ENCODE measurements at places on chromosomes 11 and 22.

DNA sequence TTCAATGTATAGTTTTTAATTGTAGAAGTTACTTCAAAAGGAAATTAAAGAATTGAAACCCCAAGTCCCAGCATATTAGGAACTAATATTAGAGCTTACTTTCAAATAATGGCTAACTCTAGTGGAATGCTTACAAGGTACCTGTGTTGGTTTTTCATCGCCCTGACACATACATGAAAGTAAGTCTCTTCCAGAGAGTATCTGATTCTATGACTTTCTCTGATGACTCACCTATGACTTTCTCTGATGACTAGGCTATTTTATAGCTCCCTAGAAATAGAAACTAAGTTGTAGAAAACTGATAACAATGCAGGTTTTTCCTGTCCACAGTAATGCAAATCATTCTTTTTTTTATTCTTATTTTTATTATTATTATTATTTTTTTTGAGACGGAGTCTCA lies 33.6 kb upstream of the MMP7 start:
- DNase-seq = no peak

DNA sequence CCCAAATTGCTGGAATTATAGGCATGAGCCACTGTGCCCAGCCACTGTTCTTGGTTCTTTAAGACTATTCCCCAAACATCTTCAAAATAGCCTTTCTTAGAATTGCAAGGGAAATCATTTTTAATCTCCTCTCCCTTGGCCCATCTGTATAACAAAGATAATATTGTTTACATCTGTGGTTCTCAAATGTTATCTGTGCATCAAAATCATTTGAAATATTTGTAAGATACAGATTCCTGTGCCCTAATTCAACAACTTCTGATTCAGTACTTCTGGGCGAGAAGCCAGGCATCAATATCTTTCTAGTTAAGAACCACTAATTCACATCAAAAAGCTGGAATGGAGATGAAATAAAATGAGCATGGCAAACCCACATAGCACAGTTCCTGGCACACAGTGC lies 83.0 kb downstream of the TMPRSS5 start:
- no peak for DNase-seq

DNA sequence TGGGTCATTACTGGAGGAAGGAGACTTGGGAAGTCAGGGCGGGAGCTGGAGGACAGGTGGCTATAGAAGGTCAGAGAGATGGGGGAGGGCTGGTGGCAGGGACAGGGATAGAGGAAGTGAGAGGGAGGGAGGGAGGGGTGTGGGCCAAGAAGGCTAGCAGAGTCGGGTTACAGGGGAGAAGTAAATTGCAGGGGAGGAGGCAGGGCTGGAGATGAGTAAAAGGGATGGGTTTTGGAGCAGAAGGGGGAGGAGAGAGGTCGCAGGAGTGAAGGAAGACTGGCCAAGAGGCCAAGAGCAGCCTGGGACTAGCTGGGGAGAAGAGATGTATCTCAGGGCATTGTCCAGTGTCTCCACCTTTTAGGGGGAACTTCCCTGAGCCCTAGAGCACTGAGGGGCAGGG lies 33.0 kb downstream of the LRRC10B start:
- DNase-seq = no peak

- DNase-seq = no peak
Measured at GRCh38 chr11:2890466-2891294, 5.1 kb upstream of the CDKN1C start.

Measured in NK-92 treated with Interleukin-12 subunit alpha and Interleukin-12 subunit beta, amount 100 ng/mL, for 24 hours (cell line).